ENCODE measurements at places on chromosomes 4 and X.

DNA sequence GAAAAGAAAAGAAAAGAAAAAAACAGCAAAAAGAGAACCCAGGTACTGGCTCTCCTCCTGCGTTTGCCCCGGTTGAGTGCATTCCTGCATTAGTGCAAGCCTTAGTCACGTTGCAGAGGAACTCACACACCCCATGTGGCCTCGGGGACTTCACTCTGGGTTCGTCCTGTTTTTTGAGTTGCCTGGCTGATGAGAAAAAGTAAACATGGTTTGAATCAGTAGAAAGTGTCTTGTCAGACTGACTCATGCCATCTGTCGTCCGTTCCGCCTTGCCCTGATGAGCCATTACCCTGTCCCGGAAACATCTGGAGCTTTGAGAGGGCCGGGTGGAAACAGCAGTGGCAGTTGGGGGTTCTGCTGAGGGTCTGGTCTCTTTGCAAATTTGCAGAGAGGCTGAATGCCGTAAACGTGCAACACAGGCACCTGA lies 16.3 kb downstream of the CD99 start:
- peak; percentile 58 for DNase-seq

DNA sequence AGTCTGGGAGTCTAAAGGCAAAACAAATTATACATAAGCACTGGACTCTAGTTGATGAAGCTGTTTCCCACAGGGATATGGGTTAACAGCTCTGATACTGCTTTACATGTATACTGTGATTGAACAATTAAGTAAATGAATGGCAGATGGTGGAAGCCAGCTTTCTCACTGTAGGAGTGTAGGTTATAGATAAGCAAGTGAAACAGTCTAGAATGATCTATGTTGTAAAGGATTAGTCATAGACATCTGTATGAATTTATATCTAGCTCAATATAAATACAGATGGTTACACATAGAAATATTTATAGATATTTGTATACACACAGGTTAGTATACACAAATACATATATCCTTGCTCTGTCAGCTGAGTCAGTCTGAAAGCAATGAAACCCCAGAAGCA lies 276.1 kb downstream of the PPARGC1A start:
- DNase-seq = no peak

- DNase-seq = no peak
These were observed 89.7 kb upstream of the NDP start for GRCh38 chrX:44062840-44063239.

- no peak for DNase-seq
These were observed 152.1 kb upstream of the HPGD start for GRCh38 chr4:174674305-174674840.

GRCh38 chr4:179625406-179625805 lies 2183.2 kb upstream of the AGA start:
- no peak for DNase-seq

DNA sequence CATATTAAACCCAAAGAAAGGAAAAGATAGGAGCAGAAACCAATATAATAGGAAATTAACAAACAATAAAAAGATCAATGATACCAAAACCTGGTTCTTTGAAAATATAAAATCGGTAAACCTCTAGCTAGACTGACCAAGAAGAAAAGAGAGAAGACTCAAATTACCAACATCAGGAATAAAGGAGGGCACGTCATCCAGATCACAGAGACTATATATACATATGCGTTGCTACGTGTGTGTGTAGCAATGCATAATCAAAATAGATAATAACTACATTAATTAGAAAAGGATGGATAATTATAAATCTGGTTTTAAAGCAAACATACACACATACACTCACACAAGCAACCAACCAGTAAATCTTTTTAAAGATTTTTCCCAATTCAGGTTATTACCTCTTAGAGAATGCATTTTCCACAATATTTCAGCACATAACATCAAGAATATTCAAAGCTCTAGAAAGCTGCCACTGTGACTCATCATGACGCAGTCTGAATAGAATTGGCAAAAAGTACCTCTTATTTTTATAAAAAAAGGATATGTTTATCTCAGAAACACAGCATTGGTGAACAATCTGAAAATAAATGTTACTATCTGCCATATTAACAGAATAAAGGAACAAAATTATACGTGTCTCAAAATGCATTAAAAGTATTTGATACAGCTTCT lies 41.4 kb upstream of the USP9X start:
- no peak for DNase-seq

DNA sequence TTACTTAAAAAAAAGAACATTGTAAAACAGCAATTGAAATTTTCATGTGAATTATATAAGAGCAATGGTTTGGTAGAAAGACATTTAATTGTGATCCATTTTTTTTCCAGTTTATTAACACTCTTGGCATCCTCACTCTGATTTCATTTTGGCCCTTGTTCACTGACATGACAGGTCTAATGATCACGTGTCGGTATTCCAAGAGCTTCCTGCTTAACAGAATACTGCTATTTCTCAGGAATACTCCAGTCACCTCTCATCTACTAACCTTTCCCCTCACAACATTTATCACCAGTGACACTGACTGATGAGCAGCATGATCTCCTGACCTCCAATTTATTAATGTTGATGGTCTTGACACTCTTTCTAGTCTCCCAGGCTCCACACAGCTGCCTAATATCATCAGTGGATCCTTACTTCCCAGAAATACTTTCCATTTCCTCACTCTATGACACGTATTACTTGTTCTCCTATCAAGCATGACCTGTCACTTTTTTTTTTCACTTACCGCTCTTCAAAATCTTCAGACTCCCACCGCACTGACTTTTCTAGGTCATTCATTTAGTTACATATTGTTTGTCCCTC lies 847.8 kb upstream of the SLIT2 start:
- no peak for DNase-seq

- no peak for DNase-seq
These were observed 145.5 kb upstream of the DUSP21 start for GRCh38 chrX:44698357-44698756.

DNA sequence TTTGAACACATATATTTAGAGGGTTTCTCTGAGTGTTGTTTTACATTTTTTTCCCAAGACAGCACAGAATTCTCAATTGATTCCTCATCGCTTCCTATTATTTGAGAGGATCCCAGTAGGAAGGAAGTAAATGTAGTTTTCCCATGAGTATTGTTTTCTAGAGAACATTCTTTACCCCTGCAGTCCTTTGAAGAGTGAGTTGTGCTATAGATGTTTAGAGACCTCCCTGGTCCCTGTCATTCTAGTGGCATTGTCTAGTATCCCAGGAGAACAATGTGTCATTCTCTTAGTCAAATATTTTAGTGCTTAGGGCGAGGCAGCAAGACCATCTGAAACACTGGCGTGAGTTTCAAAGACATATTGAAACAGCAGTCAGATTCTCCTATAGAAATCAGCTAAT lies 32.5 kb downstream of the SORBS2 start:
- no peak for DNase-seq

GRCh38 chrX:40912576-40912975 lies 172.7 kb upstream of the USP9X start:
- DNase-seq = no peak

GRCh38 chrX:18002791-18003190 lies 141.7 kb upstream of the RAI2 start:
- no peak for DNase-seq

DNA sequence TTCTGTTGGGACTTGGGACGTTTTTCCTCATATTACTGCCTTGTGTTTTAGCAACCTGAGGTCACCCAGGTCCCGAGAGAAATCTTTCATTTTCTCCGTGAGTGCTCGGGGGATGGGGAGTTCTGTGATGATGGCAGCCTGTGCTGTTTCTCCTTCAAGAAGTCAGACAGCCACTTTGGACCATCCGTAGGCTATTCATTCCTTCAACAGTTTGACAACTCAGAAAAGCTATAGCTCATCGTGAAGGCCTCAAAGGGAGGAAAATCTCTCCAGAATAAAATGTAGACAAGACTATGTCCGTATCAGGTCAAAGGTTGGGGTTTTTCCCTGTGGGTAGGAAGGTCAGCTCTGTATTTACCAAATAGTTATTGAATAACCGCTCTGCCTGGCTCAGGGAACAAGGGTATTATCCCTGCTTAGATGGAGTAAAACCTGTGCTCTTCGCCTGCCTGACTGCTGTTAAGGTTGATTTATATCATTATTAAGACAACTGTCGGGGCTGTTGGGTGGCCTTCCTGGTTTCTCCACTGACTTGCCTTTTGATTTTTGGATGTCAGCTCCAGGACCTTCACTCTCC lies 36.6 kb downstream of the FAM114A1 start:
- no peak for DNase-seq

DNA sequence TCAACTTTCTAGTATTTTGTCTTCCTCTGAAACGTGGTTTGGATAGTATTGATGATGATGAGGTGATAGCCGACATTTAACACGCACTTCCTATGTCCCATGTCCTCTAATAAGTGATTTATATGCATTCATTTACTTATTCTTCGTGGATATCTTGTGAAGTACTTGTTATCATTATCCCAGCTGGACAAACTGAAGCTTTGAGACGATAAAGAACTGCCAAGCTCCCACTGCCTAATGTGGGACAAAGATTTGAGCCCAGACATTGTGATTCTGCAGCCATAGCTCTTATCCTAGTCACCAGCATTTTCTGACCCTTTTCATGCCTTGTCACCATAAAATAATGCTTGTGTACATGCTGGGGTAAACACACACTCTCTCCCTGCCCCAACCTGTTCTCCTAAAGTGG lies 92.5 kb downstream of the RAPGEF2 start:
- no peak for DNase-seq

GRCh38 chr4:58636381-58636780 lies 1526.2 kb upstream of the IGFBP7 start:
- no peak for DNase-seq

GRCh38 chrX:56248492-56248891 lies 16.3 kb downstream of the KLF8 start:
- peak; percentile 42 for DNase-seq

- no peak for DNase-seq
These were observed 23.5 kb downstream of the OTC start for GRCh38 chrX:38375891-38376290.

DNA sequence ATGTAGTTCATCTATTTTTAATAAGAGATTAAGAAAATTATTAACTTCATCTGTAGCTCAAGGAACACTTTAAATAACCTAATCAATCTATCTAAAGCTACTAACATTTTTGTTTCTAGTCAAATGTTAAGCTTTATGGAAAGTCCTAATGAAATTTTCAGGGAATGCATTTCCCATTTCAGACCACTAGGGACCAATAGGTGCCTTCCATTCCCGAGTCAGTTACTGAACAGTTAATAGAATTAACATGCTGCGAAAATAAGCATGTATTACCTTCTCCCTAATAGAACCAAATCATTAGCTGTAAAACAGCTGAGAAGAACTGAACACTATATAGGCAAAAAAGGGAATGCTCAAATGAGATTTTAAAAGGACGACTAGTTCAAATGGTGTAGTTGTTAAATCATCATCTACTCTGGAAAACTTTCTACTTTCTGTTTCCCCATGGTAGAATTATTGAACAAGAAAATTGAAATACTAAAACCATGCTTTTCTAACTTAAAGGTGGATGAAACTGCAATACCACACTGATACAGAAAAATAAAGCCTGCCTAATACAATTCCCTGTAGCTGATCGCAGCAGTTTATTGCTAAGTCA lies 22.5 kb downstream of the STX18 start:
- no peak for DNase-seq

GRCh38 chr4:94506822-94507221 lies 55.1 kb downstream of the PDLIM5 start:
- no peak for DNase-seq

GRCh38 chr4:174657472-174657871 lies 135.2 kb upstream of the HPGD start:
- no peak for DNase-seq

DNA sequence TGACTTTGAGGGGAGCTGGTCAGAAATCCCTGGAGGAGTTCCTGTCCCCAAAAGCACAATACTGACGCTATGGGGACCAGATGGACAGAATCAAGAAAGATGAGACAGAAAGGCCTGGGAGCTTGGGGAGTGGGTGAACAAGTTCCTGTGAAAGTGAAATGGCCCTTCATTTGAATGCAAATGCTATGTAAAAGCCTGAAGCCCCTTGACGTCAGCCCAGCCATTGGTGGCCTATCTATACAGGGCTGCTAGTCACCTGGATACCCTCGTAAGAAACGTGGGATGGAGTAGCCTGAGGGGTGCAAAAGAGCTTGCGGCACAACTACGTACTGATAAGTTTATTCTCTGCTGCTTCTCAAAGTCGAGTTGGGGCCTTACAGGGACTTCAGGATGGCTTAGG lies at the start of gene CDX4:
TSS of gene CDX4 (plus strand) at position 223 of the 400 bp plus-strand sequence. CDS start 201 bp downstream, outside the sequence.
- DNase-seq = no peak

GRCh38 chrX:111560801-111561200 lies 49.4 kb downstream of the SERTM2 start:
- no peak for DNase-seq

DNA sequence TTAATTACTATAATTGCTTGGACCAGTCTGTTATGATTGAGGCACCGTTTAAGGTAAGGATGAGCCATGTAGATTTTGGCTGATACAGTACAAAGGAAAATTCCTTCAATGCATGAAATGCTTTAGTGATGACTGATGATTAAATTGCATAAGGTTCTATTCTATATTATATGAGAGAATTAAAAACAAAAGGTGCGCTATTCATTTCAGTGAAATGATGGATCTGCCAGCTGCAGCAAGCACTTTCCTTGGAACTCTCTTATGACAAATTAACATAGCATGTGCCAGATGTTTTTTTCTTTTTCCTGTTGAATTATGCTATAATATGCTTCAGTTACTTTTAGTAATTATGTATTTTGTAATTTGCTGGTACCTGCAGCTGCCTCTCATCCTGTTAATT lies 98.5 kb downstream of the JADE1 start:
- DNase-seq = no peak

DNA sequence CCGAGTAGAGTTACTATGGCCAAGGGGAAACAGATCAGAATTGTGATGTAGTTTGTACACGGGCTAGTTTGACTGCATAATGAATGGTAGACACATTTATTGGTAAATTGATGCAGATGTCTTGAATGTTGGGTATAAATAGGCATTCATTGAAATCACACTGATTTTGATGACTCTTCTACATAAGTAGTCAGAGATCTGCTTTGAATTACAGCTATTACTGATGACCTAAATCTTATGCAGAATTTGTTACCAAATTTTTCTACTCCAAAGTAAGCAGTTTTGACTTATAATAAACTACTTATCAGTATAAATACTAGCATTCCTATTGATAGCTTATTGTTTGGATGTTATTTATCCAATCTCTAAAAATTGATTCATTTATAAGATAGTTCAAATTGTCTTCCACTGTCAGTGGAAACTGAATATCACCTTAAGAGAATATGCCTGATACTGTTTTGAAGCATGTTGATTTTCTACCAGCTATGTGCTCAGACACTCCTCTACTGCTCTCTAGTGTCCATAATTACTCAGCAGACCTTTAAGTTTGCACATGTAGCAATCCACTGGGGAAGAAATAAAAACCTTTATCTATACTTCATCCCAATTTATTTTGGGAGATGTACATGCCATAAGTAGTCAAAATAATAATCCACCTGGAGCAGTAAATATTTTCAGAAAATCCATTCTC lies 120.3 kb downstream of the RASL11B start:
- no peak for DNase-seq

GRCh38 chr4:40952672-40953071 lies 202.9 kb downstream of the NSUN7 start:
- no peak for DNase-seq

All from activated T-cell treated with anti-CD3 and anti-CD28 coated beads for 48 hours (primary cell).